ENCODE measurements at places on chromosomes 3 and 15. TPM values are rescaled to one million over a fixed set of nuclear protein-coding genes. Genes with fewer than 3 reads are reported as not detected.

DNA sequence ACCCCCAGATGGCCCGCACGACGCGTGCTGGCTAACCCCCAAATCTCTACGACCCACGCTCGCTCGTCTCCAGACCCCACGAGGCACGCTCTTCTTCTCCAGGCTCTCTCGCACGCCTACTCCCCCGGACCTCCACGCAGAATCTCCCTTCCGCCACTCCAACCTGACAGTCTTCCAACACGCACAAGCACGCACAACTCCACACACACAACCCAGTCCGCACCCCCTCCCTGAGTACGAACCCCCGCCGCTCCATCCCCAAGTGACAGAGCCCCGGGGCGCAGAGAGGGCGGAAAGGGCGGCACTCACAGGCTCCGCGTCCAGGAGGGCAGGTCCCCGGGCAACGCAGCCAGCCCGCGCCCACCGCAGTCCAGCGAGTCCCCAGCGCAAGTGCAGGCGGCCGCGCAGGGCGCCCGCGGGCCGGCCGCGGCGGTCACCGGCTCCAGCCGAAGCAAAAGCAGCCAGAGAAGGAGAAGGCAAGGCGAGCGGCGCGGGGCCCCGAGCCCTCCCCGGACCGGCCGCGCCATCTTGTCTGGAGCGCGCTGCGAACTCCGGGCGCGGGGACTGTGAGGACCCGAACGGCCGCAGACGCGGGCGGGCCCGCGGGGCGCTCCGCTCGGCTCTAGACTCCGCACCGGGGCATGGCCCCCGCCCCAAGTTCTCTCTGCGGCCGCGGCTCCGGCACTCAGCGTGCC lies 794 bp downstream of the LRIG1 start:
- no peak for DNase-seq

- DNase-seq: no peak
Observed at GRCh38 chr3:18866899-18867298, 281.4 kb upstream of the KCNH8 start.

GRCh38 chr3:126100269-126100633 lies 16.3 kb upstream of the SLC41A3 start:
- DNase-seq: no peak

DNA sequence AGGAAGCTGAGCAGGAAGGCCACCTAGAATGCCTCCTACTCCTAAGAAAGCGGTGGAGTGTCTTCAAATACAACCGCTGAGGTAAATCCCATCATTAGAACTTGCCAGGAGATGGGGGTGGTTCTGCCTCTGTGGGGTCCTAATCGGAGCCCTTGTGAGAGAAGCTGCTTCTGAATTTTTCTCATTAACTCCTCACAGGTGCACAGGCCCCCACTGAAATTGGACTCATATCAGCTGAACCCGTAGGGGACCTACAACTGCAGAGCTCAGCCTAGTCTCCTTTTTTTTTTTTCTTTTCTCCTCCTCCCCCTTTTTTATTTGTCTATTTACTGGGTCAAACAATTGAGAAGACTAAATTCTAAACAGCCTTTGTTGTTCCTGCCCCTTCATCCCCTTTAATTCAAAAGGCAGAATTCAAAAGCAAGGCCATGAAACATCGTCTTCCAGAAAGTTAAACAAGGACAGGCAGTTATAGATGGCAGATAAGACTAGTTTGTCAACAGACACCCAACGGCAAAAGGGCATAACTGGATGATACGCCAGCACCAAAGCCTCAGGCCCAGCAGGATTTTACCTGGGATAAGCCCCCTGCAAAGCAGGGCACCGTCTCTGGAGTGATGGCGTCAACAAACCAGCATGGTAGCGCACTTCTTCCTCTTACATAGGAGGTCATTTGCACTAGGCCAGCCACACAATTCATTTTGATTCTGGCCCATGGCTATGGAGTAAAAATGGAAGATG lies 213.7 kb upstream of the HES1 start:
- DNase-seq: no peak

GRCh38 chr15:85614059-85614458 lies 180.7 kb downstream of the KLHL25 start:
- DNase-seq: no peak

The ROPN1 gene
- total RNA-seq: 0.09 TPM
